CD4-positive, alpha-beta T cell treated with Interleukin-1 beta for 1 hour (primary cell): ENCODE measurements at places on chromosomes 7 and 10.

DNA sequence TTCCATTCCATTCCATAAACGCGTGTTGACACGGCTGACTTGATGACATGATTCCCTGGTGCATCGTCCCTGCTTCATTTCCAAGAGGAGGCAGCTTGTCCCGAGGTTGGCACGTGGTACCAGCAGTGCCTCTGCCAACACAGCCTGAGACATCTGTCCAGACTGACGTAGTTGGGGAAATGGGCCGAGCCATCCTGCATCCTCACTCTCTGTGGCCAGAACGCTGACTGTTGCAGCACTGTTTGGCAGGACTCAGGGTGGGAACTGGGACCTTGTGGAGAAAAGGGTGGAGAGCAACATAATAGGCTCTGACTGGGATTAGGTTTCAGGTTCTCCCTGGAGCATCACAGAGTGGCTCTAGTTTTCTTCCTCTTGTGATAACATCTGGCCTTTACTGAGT, 118.6 kb upstream of the BTBD16 start:
- no peak for DNase-seq

DNA sequence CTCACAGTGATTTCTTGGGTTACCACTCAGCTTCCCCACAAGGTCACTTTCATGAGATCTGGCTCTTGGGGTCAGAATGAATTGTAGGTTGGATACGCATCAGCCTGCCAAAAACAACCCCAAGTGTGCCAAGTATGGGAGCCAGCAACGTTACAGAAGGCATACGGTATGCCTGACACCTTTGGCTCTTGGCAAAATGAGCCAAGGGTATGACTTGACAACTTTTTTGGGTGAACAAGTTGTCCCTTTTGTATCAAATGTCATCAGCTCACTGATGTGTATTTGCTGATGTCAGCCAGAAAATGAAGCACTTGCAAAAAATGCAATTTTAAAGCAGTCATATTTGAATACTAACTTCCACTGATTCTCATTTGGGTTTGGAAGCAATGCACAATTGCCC, 168.4 kb downstream of the CACNB2 start:
- no peak for DNase-seq

- no peak for DNase-seq
These were observed 15.3 kb downstream of the AGBL3 start for GRCh38 chr7:135001390-135002165.

GRCh38 chr10:44310762-44311562, 73.9 kb downstream of the CXCL12 start:
- DNase-seq: peak; percentile 75

- DNase-seq: peak; percentile 40
These were observed 97.5 kb downstream of the PFKFB3 start for GRCh38 chr10:6300106-6300783.

DNA sequence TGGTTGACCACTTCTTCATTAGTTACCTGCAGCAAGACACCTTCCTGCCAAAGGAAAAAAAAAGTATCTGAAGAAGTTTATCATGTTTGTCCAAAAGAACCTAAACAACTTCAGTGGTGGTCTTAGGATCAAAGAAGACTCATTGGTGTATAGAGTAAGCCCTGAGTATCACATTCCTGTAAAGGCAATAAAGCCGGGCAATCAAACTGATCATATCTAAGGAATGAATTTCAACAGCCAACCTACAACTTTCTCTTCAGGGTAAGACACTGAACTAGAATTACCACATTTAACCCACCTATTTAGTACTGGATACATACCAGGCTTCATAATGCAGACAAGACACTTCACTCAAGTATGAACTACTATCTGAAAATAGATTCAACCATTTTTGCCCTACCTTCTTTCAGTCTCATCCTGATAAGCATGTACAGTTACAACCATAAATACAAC, 10.1 kb downstream of the HNRNPA2B1 start:
- DNase-seq: no peak

GRCh38 chr10:70786799-70787415, 1.7 kb upstream of the TBATA start:
- DNase-seq: no peak

DNA sequence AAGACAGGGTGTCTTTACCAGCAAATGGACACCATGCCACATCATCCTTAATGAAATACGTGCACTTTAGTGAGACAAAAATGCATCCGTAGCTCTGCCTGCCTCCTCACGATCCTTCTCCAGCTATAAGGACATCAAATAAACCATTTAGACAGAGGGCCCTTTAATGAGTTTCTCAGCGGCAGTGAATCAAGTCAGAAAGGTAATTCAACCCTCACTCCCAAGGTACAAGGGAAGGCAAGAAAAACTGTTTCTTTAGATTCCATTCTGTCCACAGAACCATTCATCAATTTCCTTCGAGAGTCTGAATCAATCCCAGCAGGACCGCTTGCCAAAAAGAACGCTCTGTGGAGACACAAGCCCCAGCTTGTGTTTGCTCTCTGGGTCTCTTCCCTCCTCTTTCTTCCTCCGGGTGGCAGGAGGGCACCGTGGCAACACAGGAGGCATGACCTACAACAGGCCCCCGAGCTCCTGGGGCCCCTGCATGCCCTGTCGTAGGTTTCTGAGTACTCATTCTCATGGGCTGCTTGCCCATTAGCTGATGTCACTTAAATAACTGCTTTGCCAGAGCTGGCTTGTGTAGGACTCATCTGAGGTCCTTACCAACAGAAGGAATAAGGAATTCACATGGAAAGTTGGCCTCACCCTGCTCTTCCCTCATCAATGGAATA, 297.8 kb upstream of the PRKCQ start:
- DNase-seq: no peak

DNA sequence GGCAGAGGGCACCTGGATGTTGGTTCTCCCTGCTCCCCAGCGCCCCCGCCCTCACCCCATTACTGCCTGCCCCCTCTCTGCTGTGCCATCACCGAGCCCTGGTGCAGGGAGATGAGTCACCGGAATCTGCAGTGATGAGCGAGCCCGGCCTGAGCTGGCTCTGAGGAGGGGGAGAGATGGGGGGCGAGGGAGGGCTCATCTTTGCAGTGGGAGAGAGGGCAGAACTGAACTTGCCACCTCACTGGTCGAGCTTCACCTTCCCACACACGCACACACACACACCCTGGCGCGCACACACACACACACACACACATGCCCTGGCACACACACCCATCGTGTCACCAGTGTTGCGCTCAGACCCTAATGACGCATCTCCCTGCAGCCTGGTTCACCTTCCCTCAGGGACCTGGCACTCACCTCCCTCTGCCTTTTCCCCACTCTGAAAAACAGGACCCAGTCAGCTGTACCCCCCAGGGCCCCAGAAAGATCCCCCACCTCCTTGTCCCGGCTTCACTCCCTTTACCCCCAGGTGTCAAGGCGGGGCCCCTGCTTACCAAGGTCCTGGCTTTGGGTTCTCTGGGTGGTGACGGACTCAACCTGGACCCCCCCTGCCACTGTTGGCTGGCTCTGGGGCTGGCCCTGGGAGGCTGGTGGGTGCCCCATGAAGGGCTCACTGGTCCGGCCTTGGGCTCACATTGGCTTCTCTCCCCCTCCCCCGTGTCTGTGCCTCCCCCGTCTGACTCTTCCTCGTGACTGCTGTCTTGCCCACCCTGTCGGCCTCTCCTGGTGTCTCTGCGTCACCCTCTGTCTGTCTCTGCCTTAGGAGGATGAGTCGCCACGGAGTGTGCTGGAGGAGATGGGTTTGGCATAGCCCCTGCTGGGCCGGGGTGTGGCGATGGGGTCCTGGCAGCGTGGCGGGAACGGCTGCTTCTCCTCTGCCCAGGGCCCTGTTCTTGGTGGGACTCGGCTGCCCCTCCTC, 5.4 kb downstream of the VGF start:
- no peak for DNase-seq

GRCh38 chr10:8312079-8312478, 257.6 kb downstream of the GATA3 start:
- DNase-seq: no peak

- no peak for DNase-seq
These were observed 230.3 kb downstream of the ARHGAP12 start for GRCh38 chr10:31698181-31698830.

- no peak for DNase-seq
These were observed 115.6 kb upstream of the PHYHIPL start for GRCh38 chr10:59060852-59061251.

- DNase-seq: no peak
These were observed 42.5 kb downstream of the LMTK2 start for GRCh38 chr7:98149116-98149692.

GRCh38 chr10:93465806-93466675, 16.1 kb downstream of the MYOF start:
- no peak for DNase-seq

- DNase-seq: no peak
These were observed 1.3 kb downstream of the BHLHA15 start for GRCh38 chr7:98212532-98213041.

GRCh38 chr10:76155961-76156360, 724.5 kb downstream of the LRMDA start:
- no peak for DNase-seq

- DNase-seq: no peak
These were observed 303.1 kb upstream of the FZD1 start for GRCh38 chr7:90961037-90961725.

- DNase-seq: no peak
These were observed 4.6 kb upstream of the HMX2 start for GRCh38 chr10:123143162-123143824.

DNA sequence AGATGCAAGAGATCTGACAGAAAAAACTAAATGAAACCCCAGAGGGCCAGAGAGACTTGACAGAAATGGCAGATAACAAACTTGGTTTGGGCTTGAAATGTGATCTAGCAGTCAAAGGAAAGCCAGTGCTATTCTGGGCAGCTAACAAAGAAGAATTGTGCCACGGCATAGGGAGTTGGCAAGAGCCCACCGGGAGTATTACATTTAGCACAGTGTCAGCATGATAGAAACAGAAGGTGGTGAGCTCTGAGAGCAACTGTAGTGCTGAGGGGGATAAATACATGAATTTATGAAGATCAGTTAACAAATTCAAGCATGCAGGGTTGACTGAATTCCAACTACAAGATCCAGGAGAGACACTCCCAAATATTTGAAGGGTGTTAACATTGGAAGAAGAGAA, 91.1 kb downstream of the AHCYL2 start:
- DNase-seq: no peak

DNA sequence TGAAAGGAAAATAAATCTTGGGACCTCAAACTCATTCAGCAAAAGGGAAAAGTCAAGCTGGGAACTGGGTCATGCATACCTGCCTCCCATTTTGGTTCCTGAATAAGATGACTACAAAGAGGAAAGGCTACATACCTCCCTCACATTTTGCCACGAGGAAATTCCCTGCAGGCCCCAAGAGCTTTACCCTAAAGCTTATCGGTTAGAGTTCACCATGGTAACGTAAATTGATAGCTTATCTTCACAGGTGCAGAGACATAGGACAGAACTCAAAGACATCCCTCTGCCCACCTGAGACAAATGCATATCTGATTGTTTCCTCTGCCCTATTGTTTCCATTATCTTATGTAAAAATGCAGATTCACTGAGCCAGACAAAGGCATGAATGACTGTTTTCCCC, 31.5 kb upstream of the GRB10 start:
- no peak for DNase-seq

DNA sequence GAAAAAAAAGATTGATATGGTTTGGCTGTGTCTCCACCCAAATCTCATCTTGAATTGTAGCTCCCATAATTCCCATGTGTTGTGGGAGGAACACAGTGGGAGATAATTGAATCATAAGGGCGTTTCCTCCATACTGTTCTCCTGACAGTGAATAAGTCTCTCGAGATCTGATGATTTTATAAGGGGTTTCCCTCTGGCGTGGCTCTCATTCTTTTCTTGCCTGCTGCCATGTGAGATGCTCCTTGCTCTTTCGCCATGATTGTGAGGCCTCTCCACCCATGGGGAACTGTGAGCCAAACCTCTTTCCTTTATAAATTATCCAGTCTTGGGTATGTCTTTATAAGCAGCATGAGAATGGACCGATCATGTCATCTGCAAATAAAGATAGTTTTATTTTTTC, 29.4 kb upstream of the MAP3K8 start:
- no peak for DNase-seq

- no peak for DNase-seq
These were observed 139.5 kb downstream of the MAPK8 start for GRCh38 chr10:48445932-48446331.

GRCh38 chr10:343231-344220, 208.3 kb downstream of the ZMYND11 start:
- DNase-seq: no peak

DNA sequence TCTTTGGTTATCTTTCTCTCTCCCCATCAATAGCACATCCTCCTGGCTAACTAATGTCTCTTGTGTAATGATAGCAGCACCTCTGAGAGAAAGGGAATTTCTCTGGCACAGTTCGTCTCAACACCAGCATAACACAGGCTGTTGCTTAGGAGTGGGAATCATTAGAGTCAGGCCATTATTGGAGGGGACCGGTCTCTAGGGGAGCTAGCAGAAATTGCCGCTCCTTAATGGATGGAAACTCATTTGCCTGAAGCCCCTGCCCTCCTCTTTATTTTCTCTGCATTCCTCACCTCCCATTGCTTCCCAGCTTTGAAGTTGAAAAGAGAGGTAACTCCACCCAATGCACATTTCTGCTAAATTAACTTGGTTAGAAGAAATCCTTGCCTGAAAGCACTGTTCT, 11.9 kb downstream of the LRRC4 start:
- DNase-seq: no peak

DNA sequence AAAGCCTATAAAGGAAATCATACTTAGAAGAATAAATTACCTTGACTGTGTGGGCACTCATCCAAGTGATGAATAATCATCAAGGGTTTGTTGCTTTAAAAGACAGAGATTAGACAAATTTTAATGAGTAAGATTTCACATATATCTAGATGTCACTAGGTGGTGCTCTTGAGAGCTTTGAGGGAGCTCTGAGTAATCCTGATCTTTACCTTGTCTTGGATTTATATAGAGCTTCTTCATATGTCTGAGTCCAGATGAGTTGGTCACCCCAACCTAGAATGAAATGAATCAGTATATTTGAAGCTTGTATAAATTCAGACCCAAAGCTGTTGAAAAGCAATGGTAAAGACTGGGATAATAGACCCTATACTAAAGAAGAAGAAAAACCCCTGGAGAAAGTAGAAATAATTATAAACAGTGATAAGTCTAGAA, 3.7 kb downstream of the AGR2 start:
- peak; percentile 3 for DNase-seq
